ENCODE measurements at places on chromosomes 4 and X.
A peak's percentile ranks its signal among the peaks of the same experiment; 100 is the strongest.

DNA sequence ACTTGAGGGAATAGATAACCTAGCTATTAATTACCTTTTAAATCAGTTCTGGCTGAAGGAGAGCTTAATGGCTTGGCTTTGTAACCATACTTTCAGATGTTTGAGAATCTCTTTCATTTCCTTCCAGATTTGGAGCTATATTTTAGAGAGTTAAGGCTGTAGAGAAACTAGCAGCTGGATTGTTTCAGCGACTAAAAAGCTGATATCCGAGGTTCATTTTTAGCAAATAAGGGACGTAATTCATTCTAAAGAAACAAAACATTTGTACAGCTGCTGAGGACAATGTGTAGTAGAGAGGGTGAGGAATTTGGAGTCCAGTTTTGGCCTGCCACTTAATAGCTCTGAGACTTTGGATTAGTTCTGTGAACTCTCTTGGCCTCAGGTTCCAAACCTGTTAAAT lies 12.2 kb downstream of the OSTC start:
- peaks cover 83% of the 10 kb centered on the region for H3K36me3 ChIP-seq
- H3K4me1 ChIP-seq, result peaks cover 12% of the 10 kb centered on the region
- H3K4me3 ChIP-seq, result no peak overlapping the region
- H3K27ac ChIP-seq, result no peak overlapping the region
- H3K27me3 ChIP-seq, result no peaks in the 10 kb centered on the region

DNA sequence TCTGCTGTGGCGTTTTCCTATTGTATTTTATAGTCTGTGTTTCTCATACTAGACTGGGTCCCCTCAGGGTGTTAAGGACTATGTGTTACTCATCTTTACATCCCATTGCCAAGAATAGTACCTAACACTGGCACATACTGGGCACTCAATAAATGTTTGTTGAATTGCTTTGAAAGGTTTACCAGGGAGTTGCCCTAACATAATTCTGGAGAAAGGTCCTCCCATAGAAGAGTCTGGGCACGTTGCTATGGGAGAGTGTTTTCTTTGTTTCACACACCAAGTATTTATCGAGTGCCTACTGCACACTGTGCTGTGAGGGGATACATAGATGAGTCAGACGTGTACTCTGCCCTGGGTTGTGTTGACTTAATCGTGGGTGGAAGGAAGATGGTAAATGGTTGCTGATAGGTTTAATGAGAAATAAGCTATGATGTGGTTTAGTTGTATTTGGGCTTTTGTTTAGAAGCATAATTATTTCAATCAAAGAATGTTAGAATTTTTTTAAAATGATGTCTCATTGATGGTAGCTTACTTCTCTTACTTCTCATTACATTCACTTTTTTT lies 42.9 kb downstream of the AFF1 start:
- peaks cover 6% of the 10 kb centered on the region for H3K36me3 ChIP-seq
- H3K4me1 ChIP-seq, result peaks cover 40% of the 10 kb centered on the region
- H3K27ac ChIP-seq, result peak overlapping the region; percentile 66
- DNase-seq, result no peak

GRCh38 chr4:158572608-158573007 lies 50.9 kb downstream of the RXFP1 start:
- H3K27ac ChIP-seq, result no peak overlapping the region
- peaks cover 11% of the 10 kb centered on the region for H3K27me3 ChIP-seq
- no peak for DNase-seq
- no peaks in the 10 kb centered on the region for H3K36me3 ChIP-seq

DNA sequence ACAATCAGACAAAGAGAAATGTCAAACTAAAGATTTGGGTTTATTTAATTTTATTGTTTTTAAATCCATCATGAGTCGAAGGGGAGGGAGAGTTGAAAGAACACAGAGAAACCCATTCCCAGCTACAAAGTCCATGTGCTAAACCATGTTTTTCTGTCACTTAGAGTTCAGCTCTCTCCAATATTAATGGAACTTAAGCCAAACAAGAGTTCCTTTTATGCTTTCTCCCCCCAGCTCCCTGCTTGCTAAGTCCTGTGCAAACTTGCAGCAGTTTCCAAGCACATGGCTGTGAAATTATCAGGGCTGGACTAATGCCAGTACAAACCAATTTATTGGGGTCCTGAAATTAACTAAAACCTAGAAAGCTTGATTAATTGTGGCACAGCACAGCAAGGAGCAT lies 9.7 kb upstream of the CHRDL1 start:
- no peak for DNase-seq
- H3K4me1 ChIP-seq, result no peaks in the 10 kb centered on the region
- no peak overlapping the region for H3K4me3 ChIP-seq
